IMR-90 (cell line): ENCODE measurements at places on chromosomes 13 and 19.
A peak's percentile ranks its signal among the peaks of the same experiment; 100 is the strongest.

- no peak overlapping the region for H3K4me3 ChIP-seq
- H3K27ac ChIP-seq: no peak overlapping the region
- H3K27me3 ChIP-seq: no peaks in the 10 kb centered on the region
- no peaks in the 10 kb centered on the region for H3K36me3 ChIP-seq
- H3K4me1 ChIP-seq: peaks cover 3% of the 10 kb centered on the region; the same call in 1 of the 2 replicates
- no peak for DNase-seq
These were observed 38.5 kb downstream of the TPT1 start for GRCh38 chr13:45302507-45302906.

DNA sequence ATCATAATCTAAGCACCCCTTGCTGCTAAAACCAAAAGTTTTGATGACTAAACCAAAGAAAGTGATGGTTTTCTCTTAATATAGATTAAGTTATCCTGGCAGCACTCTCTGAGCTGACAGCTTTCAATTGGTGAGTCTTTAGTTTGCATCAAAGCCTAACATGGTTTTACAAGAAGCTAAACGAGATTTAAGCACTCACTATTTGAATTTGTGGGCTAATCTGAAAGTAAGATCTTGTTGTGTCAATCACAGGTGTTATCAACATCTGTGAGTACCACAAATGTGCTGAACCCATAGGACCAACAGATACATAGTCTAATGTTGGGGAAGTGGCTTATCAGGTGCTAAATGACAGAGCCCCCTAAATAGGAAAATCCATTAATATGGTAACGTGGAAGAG is 223.9 kb downstream of the LHFPL6 start:
- DNase-seq: no peak
- H3K4me3 ChIP-seq: no peak overlapping the region
- H3K27me3 ChIP-seq: no peaks in the 10 kb centered on the region
- H3K27ac ChIP-seq: no peak overlapping the region
- H3K4me1 ChIP-seq: no peaks in the 10 kb centered on the region

- H3K36me3 ChIP-seq: no peaks in the 10 kb centered on the region
- H3K27me3 ChIP-seq: peaks cover 6% of the 10 kb centered on the region; the same call in 1 of the 2 replicates
- DNase-seq: peak; percentile 53
- H3K4me3 ChIP-seq: no peak overlapping the region; the same call in 1 of the 2 replicates
- no peaks in the 10 kb centered on the region for H3K4me1 ChIP-seq
- H3K27ac ChIP-seq: no peak overlapping the region
These were observed 46.7 kb downstream of the NOTCH3 start for GRCh38 chr19:15154002-15154612.

DNA sequence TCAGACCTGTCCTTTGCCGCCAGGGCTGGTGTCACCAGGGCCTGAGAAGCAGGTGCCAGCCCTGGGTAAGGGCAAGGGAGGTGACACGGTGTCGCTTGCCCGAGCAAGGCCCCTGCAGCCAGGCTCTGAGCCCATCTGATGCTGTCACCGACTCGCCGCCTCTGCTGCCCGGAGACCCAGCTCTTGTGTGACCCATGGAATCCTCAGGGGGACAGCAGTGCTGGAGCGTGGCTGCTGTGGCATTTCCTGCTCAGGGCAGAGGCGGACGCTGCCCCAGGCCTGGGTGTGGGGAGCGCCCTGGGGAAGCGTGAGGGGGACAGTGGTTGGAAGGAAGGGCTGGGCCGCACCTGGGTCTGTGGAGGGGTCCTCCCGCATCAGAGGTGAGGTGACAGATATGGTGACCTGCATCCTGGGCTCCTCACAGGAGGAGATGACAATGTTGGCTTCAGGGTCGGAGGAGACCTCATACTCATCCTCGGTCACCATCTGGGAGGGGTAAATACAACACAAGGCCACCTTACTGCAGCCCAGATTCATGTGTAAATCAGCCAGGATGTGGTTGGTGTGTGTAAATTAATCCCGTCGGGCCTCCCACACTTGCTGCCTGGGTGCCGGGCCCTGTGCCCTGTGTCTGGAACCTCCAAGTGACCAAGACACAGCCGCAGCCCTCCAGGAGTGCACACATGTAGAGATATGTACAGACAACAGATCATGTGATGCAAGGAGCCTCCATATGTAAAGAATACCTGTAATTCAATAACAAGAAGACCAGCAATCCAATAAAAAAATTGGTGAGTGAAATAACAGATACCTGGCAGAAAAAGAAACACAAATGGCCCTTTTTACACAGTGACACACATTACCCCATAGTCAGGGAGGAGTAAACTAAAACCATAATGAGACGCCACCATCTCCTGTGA is 27.6 kb upstream of the MATK start:
- DNase-seq: no peak
- no peaks in the 10 kb centered on the region for H3K36me3 ChIP-seq
- H3K4me3 ChIP-seq: no peak overlapping the region
- no peaks in the 10 kb centered on the region for H3K4me1 ChIP-seq

DNA sequence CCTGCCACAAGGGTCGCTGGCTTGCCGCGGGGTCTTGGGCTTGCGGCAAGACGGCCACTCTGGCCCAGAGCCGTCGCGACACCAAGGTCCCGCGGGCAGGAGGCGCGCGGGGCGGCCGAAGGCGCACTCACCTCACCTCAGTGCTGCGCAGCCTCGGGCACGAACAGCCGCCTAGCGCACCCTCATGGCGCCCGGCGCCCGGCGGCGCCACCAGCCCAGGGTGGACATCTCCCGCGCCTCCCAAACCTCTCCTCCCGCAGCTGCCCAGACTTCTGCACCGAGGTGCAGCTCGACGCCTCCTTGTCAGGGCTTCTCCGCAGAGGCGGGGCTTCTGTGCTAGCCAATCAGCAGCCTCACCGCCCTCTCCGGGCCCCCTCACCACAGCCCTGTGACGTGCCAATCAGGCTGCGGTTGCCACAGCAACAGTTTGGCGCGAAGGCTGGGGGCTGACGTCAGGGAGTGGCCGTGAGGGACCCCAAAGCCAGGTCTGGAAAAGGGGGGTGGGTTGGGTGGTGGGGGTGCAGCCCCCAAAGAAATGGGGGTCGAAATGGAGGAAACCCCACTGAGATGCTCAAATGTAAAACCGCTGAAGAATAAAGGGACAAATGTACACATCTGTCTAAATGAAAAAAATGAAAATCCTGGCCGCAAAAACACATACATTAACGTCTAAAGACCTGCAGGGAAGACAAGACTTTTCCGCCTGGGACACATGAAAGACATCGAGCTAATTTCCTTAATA is at the start of the genes PEG3 and ZIM2:
Gene PEG3, minus strand, starts transcription at position 276 of the 742 bp plus-strand sequence. CDS start 16,071 bp downstream, outside the sequence.
Gene ZIM2, minus strand, starts transcription at position 276 of the 742 bp plus-strand sequence. CDS start 16,449 bp downstream, outside the sequence.
- H3K4me1 ChIP-seq: no peaks in the 10 kb centered on the region
- no peak for DNase-seq
- no peaks in the 10 kb centered on the region for H3K36me3 ChIP-seq
- no peaks in the 10 kb centered on the region for H3K27me3 ChIP-seq
- H3K27ac ChIP-seq: no peak within 1 kb of the TSS
- no peak within 1 kb of the TSS for H3K4me3 ChIP-seq

- peaks cover 34% of the 10 kb centered on the region for H3K27me3 ChIP-seq
- no peaks in the 10 kb centered on the region for H3K4me1 ChIP-seq
- H3K4me3 ChIP-seq: no peak overlapping the region
- DNase-seq: peak; percentile 45
- H3K27ac ChIP-seq: no peak overlapping the region
These were observed 2.6 kb upstream of the MCEMP1 start for GRCh38 chr19:7674010-7675005.

DNA sequence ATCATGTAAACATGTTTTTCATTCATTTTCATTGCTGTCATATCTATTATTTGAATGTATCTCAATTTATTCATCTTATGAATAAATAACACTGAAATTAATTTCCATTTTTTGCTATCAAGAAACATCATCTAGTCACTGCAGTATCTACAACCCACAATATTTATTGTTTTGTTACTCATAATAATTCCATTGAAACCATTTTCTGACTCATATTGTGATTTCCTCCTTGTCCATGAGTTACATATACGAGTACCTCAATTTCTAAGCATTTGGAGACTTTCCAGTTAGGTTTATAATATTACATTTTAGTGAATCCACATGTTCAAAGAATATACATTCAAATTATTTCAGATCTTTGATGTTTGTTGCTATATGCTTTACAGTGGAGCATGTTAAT is 1524.0 kb downstream of the SLITRK1 start:
- no peaks in the 10 kb centered on the region for H3K27me3 ChIP-seq
- H3K36me3 ChIP-seq: no peaks in the 10 kb centered on the region
- no peak overlapping the region for H3K27ac ChIP-seq
- no peak for DNase-seq

DNA sequence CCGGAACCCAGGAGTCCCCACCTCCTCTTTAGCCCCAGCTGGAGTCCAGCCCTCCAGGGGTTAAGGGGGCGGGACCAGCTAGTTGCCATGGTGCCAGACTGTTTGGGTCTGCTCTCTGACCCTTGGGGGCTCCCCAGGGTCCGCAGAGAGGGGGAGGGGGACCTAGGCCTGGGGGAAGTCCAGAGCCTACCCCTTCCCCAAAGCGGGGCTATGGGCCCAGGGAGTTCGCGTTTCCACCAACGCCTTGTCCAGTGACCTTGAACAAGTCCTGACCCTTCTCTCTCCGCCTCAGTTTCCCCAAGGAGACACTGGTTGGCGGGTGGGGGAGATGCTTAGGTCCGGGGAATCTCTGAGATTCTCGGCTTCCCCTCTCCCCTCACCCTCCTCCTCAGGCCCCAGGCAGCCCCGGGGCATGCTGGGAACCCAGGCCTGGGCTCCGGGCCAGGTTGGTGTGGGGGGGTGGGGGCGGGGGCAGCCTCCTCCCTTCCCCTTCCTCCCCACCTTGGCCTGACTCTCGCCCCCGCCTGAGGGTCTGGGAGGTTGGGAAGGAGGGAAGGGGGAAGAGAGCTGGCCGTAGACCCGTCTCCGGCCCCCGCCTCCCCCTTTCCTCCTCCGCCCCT is 2.6 kb upstream of the SPACA6 start:
- H3K36me3 ChIP-seq: peaks cover 27% of the 10 kb centered on the region
- peak overlapping the region; percentile 99 for H3K4me3 ChIP-seq
- H3K27ac ChIP-seq: peak overlapping the region; percentile 99
- no peaks in the 10 kb centered on the region for H3K27me3 ChIP-seq

- no peak for DNase-seq
- H3K36me3 ChIP-seq: no peaks in the 10 kb centered on the region
- H3K4me3 ChIP-seq: no peak overlapping the region
- no peaks in the 10 kb centered on the region for H3K4me1 ChIP-seq
- H3K27me3 ChIP-seq: peaks cover 43% of the 10 kb centered on the region
- H3K27ac ChIP-seq: no peak overlapping the region
These were observed 4.4 kb downstream of the ATP12A start for GRCh38 chr13:24684600-24684998.

DNA sequence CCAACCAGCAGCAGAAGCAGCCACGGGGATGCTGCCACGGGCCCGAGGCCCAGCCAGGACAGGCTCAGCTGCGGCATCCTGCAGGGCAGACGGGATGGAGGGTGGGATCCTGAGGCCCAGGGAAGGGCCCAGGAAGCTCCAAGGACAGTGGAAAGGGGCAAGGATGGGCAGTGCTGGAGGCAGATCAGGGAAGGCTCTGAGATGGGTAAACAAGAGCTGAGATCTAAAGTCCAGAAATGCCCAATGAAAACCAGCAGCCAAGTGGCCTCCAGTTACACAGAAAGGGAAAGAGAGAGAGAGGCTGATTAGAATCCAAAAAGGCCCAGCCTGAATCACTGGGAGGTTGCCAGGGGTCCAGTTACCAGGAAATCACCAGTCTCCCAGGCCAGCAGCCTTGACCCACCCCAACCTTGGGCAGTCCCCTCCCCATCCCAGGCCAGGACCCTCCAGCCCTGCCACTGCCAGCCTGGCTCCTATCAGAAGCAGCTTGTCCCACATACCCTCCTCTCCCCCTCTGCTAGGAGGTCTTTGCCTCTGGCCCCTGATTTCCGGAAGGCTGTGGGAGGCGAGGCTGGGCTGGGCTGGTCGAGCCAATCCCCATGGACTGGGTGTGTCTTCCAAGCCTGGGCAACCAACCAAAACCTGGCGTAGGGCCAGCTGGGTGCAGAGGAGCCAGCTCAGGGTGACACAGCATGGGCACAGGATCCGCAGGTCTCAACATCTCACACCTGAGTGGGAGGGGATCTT is at the start of gene CYP4F11:
Gene CYP4F11, minus strand, starts transcription at position 198 of the 747 bp plus-strand sequence. Its CDS starts 121 bp downstream, at position 77.
- no peaks in the 10 kb centered on the region for H3K36me3 ChIP-seq
- H3K4me1 ChIP-seq: no peaks in the 10 kb centered on the region
- no peak within 1 kb of the TSS for H3K4me3 ChIP-seq
- DNase-seq: no peak

DNA sequence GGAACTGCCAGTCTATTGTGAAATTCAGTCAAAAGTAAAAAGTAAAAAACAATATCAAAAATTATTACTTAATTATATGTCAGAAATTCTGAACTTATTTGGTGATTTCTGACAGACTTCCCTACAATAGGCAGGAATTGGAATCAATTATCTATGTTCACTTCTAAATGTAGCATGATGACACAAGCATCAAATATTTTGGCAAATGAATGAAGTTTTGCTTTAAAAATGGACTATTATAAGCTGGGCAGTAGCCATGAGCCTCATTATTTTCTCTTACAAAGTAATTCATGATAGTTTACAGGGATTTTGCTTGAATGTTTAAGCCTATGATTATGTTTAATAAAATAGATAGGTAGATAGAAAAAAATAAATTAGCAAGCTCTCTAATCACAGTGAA is 582.6 kb downstream of the SLITRK6 start:
- no peaks in the 10 kb centered on the region for H3K36me3 ChIP-seq
- H3K4me3 ChIP-seq: no peak overlapping the region
- H3K27me3 ChIP-seq: no peaks in the 10 kb centered on the region

GRCh38 chr13:91660076-91660415 is 261.6 kb downstream of the GPC5 start:
- H3K27me3 ChIP-seq: no peaks in the 10 kb centered on the region
- no peak for DNase-seq
- H3K4me1 ChIP-seq: no peaks in the 10 kb centered on the region
